ENCODE measurements at places on chromosomes 16 and 17.
A peak's percentile ranks its signal among the peaks of the same experiment; 100 is the strongest.

DNA sequence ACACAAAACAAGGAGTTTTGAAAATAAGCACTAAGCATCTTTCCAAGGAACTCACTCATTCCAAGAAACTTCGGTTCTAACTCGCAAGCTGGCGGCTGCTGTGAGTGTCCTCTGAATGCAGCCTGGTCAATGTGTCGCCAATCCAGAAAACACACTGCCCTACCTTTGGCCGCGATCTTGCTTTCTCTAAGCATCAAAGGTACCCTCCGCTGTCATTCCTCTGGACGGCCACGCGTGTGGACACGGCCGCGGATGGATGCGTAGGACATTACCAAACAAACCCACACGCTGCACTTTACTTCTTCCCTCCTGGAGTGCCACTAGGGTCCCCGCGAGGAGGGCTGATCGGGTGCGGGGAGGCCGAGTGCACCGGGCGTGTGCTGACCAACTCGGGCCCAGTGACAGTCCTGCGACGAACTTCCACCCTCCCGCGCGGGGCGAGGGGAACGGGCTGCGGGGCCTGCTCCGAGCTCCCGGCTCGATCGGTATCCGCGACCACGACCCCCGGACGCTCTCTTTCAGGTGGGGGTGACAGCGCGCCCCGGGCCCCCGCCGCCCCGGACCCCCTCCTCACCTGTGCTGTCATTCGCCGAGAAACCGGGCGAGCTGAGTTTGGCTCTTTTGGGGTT, 1.1 kb downstream of the CREBBP start:
- DNase-seq: peak; percentile 66

- no peak for DNase-seq
Observed at GRCh38 chr17:1956134-1956533, 69.0 kb downstream of the RTN4RL1 start.

DNA sequence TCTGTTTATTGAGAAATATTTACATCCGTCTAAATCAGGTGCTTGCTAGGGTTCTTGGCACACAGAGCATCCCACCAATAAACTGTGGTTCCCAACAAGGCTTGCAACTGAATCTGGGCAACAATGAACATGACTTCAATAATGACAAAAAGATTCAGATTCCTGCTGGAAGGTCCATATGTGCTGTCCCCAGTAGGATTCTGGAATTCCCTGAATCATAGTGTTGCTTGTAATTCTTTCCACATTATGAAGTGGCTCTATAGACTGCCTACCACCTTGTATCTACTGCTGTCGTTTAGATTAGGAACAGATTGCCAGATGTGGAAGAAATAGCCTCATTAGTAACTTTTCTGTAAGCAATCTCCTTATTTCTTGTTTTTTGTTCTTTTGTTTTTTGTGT, 265.9 kb downstream of the WWOX start:
- no peak for DNase-seq

DNA sequence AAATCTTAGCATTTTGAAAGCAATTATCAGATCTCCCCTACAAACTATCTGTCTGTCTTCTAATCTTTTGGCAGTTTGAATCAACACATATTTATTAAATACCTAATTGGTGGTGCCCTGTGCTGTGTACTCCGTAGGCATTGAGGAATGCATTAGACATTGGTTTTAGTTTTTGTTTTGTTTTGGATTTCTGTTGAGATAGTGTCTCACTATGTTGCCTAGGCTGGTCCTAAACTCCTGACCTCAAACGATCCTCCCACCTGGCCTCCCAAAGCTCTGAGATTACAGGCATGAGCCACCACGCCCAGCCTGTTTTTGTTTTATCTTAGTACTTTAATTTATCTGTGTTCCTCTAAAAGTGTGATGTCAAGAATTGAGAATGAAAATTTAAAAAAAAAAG, 124.8 kb upstream of the RBL2 start:
- DNase-seq: no peak

DNA sequence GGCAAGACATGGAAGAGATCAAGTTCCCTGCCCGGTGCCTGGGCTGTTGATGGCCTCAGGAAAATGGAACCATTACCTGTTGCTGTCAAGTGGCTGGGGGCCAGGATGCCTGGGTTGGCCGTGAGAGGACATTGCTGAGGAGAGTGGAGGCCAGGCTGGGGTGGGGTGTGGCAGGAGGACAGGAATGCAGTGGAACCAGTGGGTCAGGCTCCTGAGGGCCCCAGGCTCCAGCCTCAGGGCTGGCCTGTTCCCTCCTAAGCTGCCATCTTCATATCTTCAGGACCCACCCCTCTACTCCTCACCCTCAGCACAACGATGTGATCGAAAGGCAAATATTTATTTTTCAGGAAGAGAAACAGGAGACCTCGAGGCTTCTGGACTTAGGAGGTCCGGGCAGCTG, 8.5 kb upstream of the YPEL3 start:
- no peak for DNase-seq

DNA sequence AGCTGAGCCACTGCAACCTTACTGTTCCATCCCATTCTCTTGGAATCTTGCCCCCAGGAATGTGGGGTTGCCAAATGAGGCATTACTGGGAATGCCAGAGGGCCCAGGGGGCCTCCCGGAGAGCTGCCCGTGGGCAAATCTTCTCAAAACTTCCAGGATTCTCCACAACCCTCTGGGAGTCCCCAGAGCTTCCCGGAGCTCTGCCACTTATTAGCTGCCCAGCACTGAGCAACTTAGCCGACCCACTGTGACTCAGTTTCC, 306.0 kb downstream of the FOXL1 start:
- DNase-seq: no peak

GRCh38 chr16:74305978-74306784, 9.6 kb downstream of the PSMD7 start:
- DNase-seq: no peak

DNA sequence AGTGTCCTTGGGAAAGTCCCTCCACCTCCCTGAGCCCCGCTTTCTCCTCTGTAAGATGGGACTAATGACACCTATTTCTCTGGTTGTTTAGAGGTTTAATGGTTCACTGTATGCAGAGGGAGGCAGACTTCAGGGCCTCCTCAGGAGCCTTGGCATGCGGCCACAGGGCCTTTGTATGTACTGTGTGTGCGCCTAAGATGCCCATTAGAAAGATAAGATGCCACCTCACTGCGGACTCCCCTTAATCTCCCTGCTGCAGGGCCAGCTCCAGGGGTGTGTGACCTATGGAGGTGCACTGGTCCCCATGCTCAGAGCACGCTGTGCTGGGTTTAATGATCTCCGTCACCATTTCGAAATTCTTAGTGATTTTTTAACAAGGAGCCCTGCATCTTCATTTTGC, 59.3 kb downstream of the TMEM235 start:
- no peak for DNase-seq

- DNase-seq: no peak
Observed at GRCh38 chr17:22266231-22266630, 573.9 kb downstream of the KCNJ18 start.

- DNase-seq: no peak
Observed at GRCh38 chr16:49970797-49971431, 54.1 kb upstream of the CNEP1R1 start.

GRCh38 chr16:3282103-3282729, 1.1 kb upstream of the ZNF263 start:
- no peak for DNase-seq

DNA sequence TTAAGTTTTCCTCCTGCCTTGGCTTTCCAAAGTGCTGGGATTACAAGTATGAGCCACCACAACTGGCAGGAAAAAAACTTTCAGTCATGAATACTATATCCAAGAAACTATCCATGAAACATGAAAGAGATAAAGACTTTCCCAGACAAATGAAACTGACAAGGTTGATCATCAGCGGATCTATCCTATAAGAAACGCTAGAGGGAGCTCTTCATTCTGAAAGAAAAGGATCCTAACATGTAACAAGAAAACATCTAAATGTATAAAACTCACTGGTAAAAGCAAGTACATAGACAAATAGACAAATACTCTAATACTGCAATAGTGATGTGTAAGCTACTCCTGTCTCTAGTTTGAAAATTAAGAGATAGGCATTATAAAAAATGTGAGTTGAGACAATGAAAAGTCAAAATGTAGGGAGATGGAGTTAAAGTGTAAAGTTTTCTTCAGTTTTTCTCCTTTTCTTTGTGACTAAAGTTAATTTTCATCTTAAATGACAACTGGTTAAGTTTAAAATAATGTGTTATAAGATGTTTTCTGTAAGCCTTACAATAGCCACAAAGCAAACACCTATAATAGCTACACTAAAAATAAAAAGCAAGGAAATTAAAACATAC, 79.6 kb upstream of the TEKT1 start:
- DNase-seq: no peak

DNA sequence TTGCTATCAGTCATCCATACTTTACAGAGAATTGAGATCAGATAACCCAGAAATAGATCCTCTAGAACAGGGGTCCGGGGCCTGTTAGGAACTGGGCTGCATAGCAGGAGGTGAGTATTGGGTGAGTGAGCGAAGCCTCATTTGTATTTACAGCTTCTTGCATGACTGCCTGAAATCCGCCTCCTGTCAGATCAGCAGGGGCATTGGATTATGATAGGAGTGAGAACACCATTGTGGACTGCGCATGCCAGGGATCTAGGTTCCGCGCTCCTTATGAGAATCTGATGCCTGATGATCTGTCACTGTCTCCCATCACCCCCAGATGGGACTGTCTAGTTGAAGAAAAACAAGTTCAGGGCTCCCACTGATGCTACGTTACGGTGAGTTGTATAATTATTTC, 13.0 kb upstream of the SCIMP start:
- DNase-seq: no peak

DNA sequence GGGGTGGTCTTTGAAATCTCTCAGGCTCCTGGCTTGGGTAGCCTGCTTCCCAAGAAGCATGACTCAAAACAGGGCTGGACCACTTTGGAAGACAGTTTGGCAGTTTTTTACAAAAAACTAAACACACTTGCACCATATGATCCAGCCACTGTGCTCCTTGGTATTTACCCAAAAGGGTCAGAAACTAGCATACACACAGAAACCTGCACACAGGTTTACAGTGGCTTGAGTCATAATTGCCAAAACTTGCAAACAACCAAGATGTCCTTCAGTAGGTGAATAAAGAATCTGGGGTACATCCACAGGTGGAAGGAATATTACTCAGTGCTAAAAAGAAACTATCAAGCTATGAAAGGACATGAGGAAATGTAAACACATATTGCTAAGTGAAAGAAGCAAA, 323.2 kb upstream of the CDH5 start:
- DNase-seq: no peak

Data from activated CD8-positive, alpha-beta memory T cell treated with anti-CD3 and anti-CD28 coated beads, Interleukin-2, amount 50 U/mL, for 48 hours (primary cell).